ENCODE measurements at places on chromosomes 7 and 10.

- no peak for DNase-seq
These were observed 490.8 kb upstream of the CELF2 start for GRCh38 chr10:10526846-10527245.

- no peak for DNase-seq
These were observed 13.7 kb upstream of the TRA2A start for GRCh38 chr7:23545493-23545892.

DNA sequence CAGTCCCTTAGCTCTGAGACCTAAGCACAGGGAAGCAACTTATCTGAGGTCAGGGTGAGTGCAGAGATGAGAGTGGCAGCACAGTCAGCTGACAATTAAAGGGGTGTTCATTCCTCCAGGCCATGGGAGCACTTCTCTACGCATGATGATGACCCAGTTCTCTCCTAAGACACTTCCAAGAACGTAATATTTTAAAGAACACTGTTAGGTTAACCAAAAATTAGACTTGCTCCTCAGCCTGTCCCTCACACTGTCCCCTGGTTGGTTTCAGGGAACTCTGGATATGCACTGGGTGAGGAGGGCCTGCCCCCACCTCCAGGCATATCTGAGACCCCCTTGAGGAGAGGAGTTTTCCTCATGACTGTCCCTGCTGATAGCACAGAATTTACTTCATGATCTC, 767.5 kb downstream of the GRID1 start:
- no peak for DNase-seq

DNA sequence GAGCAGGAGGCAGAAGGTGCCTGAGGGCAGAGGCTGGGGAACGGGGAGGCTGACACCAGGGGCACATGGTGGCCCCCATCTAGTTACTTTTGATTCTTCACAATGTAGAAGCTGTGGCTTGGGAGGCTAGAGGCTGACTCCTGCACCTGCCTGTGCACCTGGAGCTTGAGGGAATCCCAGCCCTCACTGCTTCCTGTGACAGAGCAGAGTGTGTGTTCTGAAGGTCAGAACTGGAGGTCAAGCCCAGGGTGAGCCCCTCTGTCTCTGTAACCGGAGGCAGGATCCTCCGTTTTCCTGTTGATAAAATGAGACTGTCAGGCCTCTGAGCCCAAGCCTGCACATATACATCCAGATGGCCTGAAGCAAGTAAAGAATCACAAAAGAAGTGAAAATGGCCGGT, 124.8 kb downstream of the ACTR3B start:
- DNase-seq = no peak

DNA sequence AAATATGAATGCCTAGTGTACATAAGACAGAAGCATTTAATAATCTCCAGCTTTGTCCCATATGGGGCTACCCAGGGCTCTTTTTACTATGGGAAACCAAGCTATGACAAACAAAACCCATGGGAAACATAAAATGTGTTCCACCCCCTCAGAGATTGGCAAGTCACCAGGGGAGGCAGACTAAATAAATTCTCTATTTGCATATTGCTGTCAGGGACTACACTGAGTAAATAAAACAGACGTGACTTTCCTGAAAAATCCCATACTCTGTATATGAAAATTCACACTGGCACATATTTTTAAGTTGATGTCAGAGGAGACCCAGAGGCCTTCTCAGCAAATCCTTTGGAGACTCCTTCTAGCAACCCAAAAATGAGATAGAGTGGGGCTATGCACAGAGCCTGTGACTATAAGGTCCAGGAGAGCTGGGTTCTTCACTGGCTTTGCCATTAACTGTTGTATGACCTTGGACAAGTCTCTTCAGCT, 44.0 kb upstream of the HPSE2 start:
- no peak for DNase-seq

- no peak for DNase-seq
These were observed 31.9 kb upstream of the LRRC4 start for GRCh38 chr7:128063088-128063487.

DNA sequence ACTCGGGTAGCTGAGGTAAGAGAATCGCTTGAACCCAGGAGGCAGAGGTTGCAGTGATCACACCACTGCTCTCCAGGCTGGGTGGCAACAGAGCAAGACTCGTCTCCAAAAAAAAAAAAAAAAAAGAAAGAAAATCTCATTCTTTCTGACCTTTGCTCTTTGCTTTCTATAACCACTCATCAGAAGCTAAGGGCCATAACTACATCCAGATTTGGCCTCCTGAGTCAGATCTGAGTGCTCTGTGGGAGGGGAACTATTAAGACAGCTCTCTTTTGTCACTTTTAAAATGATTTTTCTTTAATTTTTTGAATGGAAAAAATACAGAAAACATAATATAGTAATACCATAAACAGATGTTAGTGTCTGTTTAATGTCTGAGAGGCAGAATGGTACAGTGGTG, 210.1 kb downstream of the KIAA1217 start:
- no peak for DNase-seq

DNA sequence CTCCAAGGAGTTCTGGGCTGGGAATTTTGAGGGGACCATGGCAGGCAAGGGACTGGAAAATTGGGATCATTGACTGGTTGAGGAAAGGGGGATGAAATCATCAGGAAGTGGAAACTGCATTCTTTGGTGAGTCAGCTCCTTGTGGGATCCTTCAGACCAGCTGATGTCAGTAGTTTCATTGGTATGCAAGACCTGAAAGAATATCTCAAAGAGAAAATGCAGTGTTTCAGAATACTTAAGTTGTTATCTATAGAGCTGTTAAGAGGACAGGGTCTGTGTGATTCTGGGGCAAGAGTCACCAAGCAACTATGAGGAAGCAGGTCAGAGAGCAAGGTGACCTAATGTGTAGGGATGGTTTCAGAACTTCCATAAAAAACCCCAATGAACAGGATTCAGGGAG, 595.9 kb upstream of the AUTS2 start:
- DNase-seq = no peak

DNA sequence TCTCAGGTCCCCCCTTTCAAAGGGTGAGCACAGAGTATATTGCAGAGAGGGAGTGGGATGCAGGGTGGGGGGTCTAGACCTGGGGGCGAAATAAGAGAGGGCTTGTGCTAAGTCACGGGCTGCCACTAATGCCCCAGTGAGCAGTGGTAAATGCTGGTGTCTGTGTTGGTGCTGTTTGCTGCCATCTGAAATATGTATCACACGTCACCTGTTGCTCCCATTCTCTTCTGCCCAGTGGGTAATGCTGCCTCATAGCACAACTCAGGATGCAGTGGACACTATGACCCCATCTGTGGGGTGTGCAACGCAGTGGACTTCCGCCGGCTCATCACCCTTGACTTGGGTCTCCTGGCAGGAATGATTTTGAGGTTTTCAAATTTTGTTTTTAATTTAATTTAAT, 2.6 kb downstream of the STOX1 start:
- DNase-seq = no peak

DNA sequence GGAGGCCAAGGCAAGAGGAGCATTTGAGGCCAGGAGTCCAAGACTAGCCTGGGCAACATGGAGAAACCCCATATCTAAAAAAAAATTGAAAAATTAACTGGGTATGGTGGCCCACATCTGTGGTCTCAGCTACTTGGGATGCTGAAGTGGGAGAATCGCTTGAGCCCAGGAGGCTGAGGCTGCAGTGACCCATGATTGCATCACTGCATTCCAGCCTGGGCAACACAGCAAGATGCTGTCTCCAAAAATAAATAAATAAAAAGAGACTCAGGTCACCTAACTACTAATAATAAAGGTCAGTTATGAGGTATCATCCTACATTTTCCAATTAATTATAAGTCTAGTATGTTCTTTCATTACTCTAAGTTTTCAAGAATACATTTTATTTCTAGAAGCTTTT, 20.6 kb downstream of the CABCOCO1 start:
- DNase-seq = no peak

GRCh38 chr10:79270466-79271246, 76.6 kb upstream of the PPIF start:
- no peak for DNase-seq

DNA sequence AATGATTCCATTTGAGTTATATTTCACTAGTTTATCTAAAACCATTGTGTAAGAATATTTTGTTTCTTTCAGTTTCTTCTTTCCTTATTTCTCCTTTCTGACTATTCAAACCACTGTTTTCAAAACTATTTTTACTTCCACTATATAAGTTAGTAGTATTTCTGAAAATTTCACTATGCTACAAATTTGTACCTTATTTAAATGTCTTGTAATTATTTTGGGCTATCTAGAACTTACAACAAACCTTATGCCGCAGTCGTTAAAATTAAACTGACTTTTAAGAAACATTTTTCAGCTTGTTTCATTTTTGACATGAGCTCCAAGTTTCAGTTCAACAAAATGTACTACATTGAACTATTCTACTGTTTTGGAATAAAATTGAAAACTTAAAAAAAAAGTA, 1.8 kb downstream of the TFEC start:
- no peak for DNase-seq

GRCh38 chr7:111145472-111145871, 54.5 kb downstream of the LRRN3 start:
- no peak for DNase-seq

- no peak for DNase-seq
These were observed 309.5 kb downstream of the ATRNL1 start for GRCh38 chr10:115402699-115403098.

DNA sequence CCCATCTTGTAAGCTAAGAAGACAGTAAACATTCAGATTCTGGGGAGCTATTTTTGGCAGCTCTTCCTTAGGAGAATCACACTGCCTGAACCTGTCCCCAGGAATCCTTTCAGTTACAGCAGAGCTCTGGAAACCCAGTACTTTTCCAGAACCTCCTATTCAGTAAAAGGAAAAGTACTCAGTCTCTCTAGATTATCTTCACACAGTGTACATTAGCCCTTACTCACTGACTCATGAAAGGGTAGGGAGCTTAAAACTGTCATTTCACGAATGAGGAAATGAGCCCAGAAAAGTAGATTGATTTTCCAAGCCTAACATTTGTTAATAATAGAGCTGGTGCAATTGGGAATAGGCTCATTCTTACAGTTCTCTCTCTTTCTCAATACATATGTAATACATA, 3.9 kb upstream of the CNNM1 start:
- no peak for DNase-seq

DNA sequence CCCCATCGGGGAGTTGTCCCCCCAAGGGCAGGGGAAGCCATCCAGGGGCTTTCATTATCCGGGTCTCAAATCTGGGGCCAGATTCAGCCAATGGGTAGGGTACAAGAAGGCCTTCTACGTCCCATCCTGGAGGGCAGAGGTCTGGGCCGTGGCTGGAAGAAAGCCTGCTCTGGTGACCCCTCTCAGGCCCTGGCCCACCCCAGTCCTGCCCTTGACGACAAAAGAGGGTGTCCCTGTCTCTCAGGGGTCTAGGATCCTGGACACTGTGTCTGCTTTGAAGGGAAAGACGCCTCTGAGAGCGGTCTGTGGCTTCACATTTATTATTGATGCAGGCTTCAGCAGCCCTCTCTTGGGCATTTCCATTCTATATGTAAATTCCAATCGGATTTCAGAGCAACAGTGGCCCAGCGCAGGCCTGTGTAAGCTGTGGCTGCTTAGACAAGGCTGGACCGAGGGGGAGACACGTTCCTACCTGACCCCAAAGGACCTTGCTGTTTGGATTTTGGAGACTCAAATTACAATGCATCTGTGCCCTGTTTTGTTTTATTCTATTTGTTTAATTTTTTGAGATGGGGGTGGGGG, 83.2 kb upstream of the BAIAP2L1 start:
- DNase-seq = no peak

GRCh38 chr7:154343778-154344412, 291.7 kb downstream of the DPP6 start:
- no peak for DNase-seq

DNA sequence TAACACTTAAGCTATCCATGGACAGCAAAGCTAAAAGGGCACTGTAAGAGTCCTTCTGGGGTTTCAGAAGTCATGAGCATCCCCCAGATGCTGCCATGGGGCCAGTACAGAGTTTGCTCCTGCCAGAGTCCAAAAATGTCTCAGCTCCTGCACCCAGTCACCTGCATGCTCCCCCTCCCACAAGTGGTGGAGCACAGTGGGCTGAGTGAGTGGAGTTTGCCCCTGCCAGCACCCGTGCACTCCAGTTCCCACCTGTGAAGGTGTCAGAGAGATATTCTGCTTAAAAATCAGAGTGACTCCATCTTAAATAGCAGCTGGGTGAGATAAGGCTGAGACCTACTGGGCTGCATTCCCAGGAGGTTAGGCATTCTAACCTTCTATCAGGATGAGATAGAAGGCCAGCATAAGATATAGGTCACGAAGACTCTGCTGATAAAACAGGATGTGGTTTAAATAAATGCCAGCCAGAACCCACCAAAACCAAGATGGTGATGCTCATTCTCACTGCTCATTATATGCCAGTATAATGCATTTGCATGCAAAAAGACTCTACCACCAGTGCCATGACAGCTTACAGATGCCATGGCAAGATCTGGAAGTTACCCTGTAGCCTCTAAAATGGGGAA, 140.1 kb upstream of the ZNF92 start:
- no peak for DNase-seq

GRCh38 chr7:100975371-100975821, 6.0 kb downstream of the MUC12 start:
- DNase-seq = no peak

- no peak for DNase-seq
These were observed 10.2 kb downstream of the STK32C start for GRCh38 chr10:132297526-132297925.

GRCh38 chr7:117929237-117929636, 56.0 kb upstream of the CTTNBP2 start:
- DNase-seq = no peak

All from activated CD4-positive, alpha-beta T cell treated with anti-CD3 and anti-CD28 coated beads, Interleukin-2, Interleukin-6, amounts not matched to agents 100 ng/mL and 50 ng/mL, durations not matched to agents 16 hours and 8 hours (primary cell).